Activated T-helper 2 cell treated with anti-CD3 and anti-CD28 coated beads, Interferon-gamma antibody, Interleukin-2, Interleukin-4, amounts not matched to agents 10 μg/mL and 5 μg/mL and 100 μg/mL, durations not matched to agents 14 hours and 24 hours and 36 hours (primary cell): ENCODE measurements at places on chromosomes 7 and 10. TPM values are rescaled to one million over a fixed set of nuclear protein-coding genes. Genes with fewer than 3 reads are reported as not detected.

- no peaks in the 10 kb centered on the region for H3K4me1 ChIP-seq
- H3K27me3 ChIP-seq: peaks cover 2% of the 10 kb centered on the region
- H3K36me3 ChIP-seq: no peaks in the 10 kb centered on the region
- no peak for DNase-seq
- no peak overlapping the region for H3K4me3 ChIP-seq
- no peak overlapping the region for H3K27ac ChIP-seq
Measured at GRCh38 chr7:133183042-133183794, 69.7 kb upstream of the EXOC4 start.

PON1 gene
- not detected in 2 replicates for total RNA-seq

DNA sequence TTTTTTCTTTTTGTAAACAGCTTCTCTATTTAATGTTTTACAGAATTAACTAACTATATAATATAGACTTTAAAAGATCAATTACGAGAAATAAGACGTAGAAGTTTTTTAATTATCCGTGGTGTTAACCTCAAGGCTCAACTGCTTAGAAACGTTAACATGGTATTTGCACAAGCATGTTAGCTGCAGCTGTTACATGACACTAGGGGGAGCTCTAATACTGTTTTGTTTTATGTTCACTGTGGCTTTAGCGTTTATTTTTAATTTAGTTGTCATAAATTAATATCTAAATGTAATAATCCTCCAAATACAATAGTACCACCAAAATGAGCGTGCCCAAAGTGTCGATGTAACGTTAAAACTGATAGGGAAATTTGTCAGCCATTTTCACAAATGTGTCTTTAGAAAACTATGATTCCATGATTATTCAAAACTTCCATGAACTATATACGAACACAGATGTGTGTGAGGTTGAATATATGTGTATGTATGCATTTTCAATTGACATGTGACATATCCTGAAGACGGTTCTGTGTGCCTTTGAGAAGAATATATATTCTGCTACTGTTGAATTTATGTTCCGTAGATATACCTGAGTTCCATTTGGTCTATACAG, 828.8 kb upstream of the MBL2 start:
- H3K27ac ChIP-seq: no peak overlapping the region
- no peaks in the 10 kb centered on the region for H3K27me3 ChIP-seq
- H3K36me3 ChIP-seq: no peaks in the 10 kb centered on the region
- no peak for DNase-seq
- H3K4me3 ChIP-seq: no peak overlapping the region

DNA sequence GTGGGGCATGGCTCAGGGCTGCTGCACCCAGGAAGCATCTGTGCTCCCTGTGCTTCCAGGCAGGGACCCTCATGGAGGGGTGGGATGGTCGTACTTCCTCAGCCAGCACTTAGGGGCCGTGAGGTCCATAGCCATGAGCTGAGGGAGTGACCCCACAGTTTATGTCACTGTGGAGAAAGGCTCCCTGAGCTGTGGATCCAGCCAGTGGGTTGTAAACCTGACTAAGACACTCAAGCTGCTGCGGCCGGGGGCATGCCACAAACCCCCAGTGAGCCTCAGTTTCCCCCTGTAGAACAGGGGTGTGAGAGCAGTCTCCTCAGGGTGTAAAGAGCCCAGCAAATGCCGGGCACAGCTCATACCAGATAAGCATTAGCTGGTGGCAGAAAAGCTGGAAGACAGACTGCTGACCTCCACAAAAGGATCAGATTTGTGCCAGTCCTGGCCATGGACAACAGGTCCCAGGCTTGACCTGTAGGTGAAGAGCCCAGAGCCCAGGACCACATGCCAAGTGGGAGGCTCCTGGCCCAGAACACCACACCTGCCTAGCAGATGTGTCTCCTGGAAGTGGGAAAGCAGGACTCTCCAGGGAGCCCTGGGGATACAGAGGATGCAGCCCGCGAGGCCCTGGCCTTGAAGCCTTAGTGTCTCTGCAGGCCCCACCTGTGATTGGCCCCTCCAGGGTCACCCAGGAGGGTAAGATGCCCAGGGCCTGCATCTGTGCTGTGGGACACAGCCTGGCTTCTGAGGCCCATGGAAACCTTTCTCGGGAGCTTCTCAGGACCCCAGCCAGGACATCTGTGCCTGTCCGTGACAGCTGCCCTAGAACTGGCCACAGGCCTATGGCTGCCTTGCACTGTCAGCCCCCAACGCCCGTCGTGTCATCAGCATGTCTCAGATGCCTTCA, 78.1 kb upstream of the RET start:
- no peaks in the 10 kb centered on the region for H3K4me1 ChIP-seq
- no peak for DNase-seq
- H3K27me3 ChIP-seq: no peaks in the 10 kb centered on the region
- no peak overlapping the region for H3K27ac ChIP-seq
- H3K36me3 ChIP-seq: no peaks in the 10 kb centered on the region

ELOVL3 gene
- not detected in 2 replicates for total RNA-seq

ODAD2 gene
- total RNA-seq: not detected in 2 replicates

DNA sequence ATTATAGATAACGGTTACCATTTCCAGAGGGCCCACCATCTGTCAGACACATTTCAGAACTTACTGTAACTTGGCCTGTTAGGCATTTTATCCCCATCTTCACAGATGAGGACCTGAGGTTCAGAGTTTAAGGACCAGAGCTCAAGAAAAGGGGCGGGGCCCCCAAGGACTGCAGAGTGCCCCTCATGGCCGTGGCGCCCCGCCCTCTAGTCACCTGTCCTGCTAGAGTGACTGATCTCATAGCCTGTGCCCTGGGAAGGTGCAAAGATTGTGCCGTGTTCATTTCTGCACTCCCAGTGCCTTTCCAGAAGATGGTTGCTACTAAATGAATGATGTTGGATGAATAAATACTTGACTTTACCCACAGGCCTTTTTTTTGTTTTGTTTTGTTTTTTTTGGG, 107.0 kb downstream of the XRCC2 start:
- no peak overlapping the region for H3K4me3 ChIP-seq
- H3K27ac ChIP-seq: no peak overlapping the region
- peaks cover 5% of the 10 kb centered on the region for H3K27me3 ChIP-seq
- no peaks in the 10 kb centered on the region for H3K36me3 ChIP-seq

DNA sequence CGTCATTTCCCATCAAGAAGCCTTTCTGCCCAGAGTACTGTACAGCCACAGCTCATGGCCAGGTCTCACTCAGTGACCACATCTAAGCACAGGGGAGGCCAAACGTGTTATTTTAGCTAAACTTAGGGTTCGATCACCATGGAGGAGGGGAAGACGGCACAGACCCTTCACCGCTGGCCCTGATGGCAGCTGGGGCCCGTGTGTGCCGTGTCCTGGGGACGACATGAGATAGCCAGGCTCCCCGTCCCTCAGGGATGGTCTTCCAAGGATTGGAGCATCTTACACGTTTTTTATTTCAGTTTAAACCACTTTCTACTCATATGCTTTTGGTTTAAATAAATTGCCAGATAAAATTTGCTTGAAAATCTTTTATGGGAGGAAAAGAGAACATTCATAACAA, 512.9 kb downstream of the DNAJB6 start:
- H3K4me1 ChIP-seq: peaks cover 7% of the 10 kb centered on the region
- DNase-seq: no peak
- no peak overlapping the region for H3K4me3 ChIP-seq
- no peaks in the 10 kb centered on the region for H3K36me3 ChIP-seq

- H3K36me3 ChIP-seq: no peaks in the 10 kb centered on the region
- no peaks in the 10 kb centered on the region for H3K4me1 ChIP-seq
- H3K27ac ChIP-seq: no peak overlapping the region
- H3K27me3 ChIP-seq: peaks cover 4% of the 10 kb centered on the region
Measured at GRCh38 chr10:525565-526315, 163.7 kb downstream of the DIP2C start.

DNA sequence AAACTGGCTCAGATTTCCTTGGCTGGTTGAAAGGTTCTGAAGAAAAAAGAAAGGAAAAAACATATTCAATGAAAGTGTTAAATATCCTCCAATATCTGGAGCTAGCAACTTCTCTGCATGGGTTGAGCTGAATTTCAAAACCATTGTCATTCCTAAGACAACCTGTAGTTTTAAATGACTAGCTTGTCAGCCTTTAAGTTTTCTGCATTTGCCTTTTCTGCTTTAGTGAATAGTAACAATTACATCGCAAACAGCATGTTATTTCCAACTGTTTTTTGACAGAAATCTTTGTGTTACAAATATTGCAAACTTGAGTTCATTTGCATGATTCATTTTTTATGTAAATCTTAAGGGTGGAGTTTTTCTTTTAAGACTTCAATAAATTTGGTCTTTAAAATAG, 852.3 kb upstream of the CELF2 start:
- DNase-seq: no peak
- H3K4me3 ChIP-seq: no peak overlapping the region
- no peak overlapping the region for H3K27ac ChIP-seq
- H3K4me1 ChIP-seq: no peaks in the 10 kb centered on the region

ATRNL1 gene
- 0.50 and 0.87 TPM in 2 replicates for total RNA-seq

DGKI gene
- total RNA-seq: 2.8 and 3.9 TPM in 2 replicates

OLAH gene
- total RNA-seq: not detected in 2 replicates

DNA sequence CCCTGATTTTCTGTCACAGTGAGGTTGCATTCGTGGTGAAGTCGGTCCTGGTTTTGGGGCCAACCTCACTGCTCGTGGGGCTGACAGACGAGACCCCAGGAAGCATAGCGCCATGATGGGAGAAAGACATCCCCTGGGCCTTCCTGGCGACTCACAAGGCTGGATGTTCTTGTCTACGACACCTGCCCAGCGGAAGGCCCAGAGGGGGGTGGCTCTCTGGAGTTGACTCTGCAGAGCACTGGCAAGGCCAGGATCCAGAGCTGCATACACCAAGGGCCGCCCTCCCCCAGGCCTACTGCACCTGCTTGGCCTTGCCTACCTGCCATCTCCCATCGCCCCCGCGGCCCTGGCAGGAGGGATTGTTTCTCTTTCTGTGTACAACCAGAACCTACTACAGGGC, 608.9 kb downstream of the PTPRN2 start:
- no peak overlapping the region for H3K4me3 ChIP-seq
- H3K27ac ChIP-seq: no peak overlapping the region
- DNase-seq: no peak
- no peaks in the 10 kb centered on the region for H3K4me1 ChIP-seq
- H3K27me3 ChIP-seq: no peaks in the 10 kb centered on the region

- no peaks in the 10 kb centered on the region for H3K36me3 ChIP-seq
- H3K27me3 ChIP-seq: peaks cover 17% of the 10 kb centered on the region
- no peak for DNase-seq
- H3K4me3 ChIP-seq: no peak overlapping the region
- H3K27ac ChIP-seq: no peak overlapping the region
- no peaks in the 10 kb centered on the region for H3K4me1 ChIP-seq
Measured at GRCh38 chr7:28423918-28424514, 11.7 kb downstream of the CREB5 start.

GRCh38 chr10:73759512-73760115, 15.4 kb downstream of the SEC24C start:
- H3K4me3 ChIP-seq: no peak overlapping the region
- H3K4me1 ChIP-seq: peaks cover 35% of the 10 kb centered on the region
- H3K27me3 ChIP-seq: no peaks in the 10 kb centered on the region
- peak overlapping the region; percentile 24 for H3K27ac ChIP-seq

CC2D2B gene
- total RNA-seq: 0.18 and 0.75 TPM in 2 replicates

- H3K27me3 ChIP-seq: peaks cover 10% of the 10 kb centered on the region
- no peak overlapping the region for H3K27ac ChIP-seq
- H3K4me1 ChIP-seq: peaks cover under 1% of the 10 kb centered on the region
- H3K36me3 ChIP-seq: no peaks in the 10 kb centered on the region
- peak; percentile 8 for DNase-seq
- H3K4me3 ChIP-seq: no peak overlapping the region
Measured at GRCh38 chr10:46551701-46552525, 4.5 kb downstream of the GPRIN2 start.

GRCh38 chr10:107653832-107654287, 489.4 kb upstream of the SORCS1 start:
- DNase-seq: no peak
- H3K36me3 ChIP-seq: no peaks in the 10 kb centered on the region
- no peaks in the 10 kb centered on the region for H3K4me1 ChIP-seq
- H3K27me3 ChIP-seq: no peaks in the 10 kb centered on the region
- no peak overlapping the region for H3K27ac ChIP-seq
- no peak overlapping the region for H3K4me3 ChIP-seq

DNA sequence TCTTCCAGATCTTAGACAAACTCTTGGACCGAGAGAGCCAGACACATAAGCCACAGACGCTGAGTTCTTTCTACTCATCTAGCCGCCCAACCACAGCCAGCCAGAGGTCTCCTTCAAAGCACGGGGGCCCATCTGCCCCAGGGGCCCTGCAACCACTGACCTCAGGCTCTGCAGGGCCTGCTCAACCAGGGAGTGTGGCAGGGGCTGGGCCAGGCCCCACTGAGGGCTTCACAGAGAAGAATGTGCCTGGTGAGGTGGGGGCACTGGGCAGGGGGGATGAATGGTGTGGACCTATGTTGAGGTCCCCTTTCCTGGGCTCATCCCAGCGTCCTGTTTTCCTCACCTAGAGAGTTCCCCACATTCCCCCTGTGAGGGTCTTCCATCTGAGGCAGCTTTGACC, 11.4 kb downstream of the ZSWIM8 start:
- H3K4me1 ChIP-seq: no peaks in the 10 kb centered on the region
- no peak for DNase-seq
- H3K4me3 ChIP-seq: no peak overlapping the region

DNA sequence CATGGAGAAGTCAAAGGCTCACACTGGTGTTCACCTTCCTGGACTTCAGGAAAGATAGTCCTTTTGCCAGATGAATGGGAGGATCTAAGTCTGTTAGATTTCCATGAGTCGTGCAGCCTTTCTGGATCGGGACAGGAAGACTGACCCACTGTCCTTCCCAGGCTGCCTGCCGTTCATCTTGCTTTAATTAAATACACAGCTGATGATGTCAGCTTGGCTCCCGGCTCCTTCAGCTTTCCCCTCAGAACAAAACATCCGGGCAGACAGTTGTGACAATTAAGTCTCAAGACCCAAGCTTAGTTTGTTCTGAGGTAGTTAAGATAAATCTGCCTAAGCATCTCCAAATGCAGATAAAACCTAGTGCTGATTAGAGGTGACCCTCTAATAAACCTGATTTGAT, 58.6 kb downstream of the AUTS2 start:
- no peak overlapping the region for H3K4me3 ChIP-seq
- H3K27me3 ChIP-seq: no peaks in the 10 kb centered on the region
- H3K27ac ChIP-seq: no peak overlapping the region
- no peaks in the 10 kb centered on the region for H3K4me1 ChIP-seq
- no peaks in the 10 kb centered on the region for H3K36me3 ChIP-seq
- no peak for DNase-seq

GRCh38 chr10:63707254-63707910, 186.2 kb downstream of the REEP3 start:
- peaks cover 2% of the 10 kb centered on the region for H3K27me3 ChIP-seq
- no peaks in the 10 kb centered on the region for H3K36me3 ChIP-seq
- H3K4me1 ChIP-seq: peaks cover 26% of the 10 kb centered on the region
- no peak for DNase-seq
- H3K27ac ChIP-seq: peak overlapping the region; percentile 37

EBF3 gene
- total RNA-seq: not detected in 2 replicates

GPR26 gene
- not detected in 2 replicates for total RNA-seq

TBX20 gene
- 0.11 and 0.39 TPM in 2 replicates for total RNA-seq
